ENCODE measurements at places on chromosomes 2 and 18. TPM values are rescaled to one million over a fixed set of nuclear protein-coding genes. Genes with fewer than 3 reads are reported as not detected.

LIMS4 gene
- total RNA-seq, result 0.51 TPM

TMEM178A gene
- total RNA-seq, result not detected

DNA sequence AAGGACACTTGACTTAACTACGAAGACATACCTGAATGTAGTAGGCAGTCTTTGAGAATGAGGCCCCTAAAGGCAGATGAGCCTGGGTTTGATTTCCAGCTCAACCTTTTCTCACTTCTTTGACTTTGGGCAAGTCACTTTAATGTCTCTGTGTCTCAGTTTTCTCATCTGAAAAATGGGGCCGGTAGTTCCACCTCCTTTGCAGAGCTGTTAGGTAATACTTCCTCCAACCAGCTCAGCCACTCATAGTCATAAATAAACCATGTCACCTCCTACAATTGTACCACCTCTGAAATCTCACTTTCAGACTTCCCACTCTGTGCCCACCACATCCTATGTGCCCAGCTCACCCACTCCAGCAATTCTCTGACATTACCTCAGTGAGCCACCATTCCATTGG is 10.4 kb downstream of the ARHGAP25 start:
- H3K36me3 ChIP-seq, result no peaks in the 10 kb centered on the region
- no peak for DNase-seq
- H3K27me3 ChIP-seq, result no peaks in the 10 kb centered on the region
- no peaks in the 10 kb centered on the region for H3K4me1 ChIP-seq
- no peak overlapping the region for H3K4me3 ChIP-seq
- H3K27ac ChIP-seq, result no peak overlapping the region

- no peaks in the 10 kb centered on the region for H3K27me3 ChIP-seq
- no peaks in the 10 kb centered on the region for H3K4me1 ChIP-seq
- no peak overlapping the region for H3K27ac ChIP-seq
- DNase-seq, result no peak
Observed at GRCh38 chr2:144140891-144141290, 379.0 kb downstream of the ZEB2 start.

DNA sequence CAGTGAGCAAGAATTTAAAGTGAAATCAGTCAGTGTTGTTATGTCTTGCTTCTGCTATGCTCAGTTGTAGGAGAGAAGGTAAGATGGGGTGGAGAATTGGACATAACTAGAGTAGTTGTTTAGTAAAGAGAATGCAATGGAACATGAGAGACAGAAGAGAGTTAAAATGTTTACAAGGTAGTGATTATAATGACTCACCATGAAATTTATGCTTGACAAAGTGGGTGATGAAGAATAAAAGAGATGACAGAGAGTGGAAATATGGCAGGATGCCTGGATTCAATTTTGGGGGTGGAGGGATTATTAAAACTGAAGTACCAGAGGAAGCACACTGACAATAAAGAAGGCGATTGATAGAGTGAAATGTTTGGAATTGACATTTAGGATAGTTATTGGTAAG is 10.6 kb downstream of the SCG2 start:
- H3K4me1 ChIP-seq, result no peaks in the 10 kb centered on the region
- DNase-seq, result no peak
- H3K36me3 ChIP-seq, result no peaks in the 10 kb centered on the region
- no peak overlapping the region for H3K4me3 ChIP-seq
- H3K27ac ChIP-seq, result no peak overlapping the region

DNA sequence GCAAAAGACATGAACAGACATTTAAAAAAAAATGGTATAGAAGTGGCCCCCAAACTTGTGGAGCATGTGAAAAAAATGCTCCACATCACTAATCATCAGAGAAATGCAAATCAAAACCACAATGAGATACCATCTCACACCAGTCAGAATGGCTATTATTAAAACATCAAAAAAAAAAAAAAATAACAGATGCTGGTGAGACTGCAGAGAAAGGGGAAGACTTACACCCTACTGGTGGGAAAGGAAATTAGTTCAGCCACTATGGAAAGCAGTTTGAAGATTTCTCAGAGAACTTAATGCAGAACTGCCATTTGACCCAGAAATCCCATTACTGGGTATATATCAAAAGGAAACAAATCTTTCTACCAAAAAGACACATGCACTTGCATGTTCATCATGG is 164.8 kb downstream of the RIT2 start:
- no peaks in the 10 kb centered on the region for H3K4me1 ChIP-seq
- H3K36me3 ChIP-seq, result no peaks in the 10 kb centered on the region
- H3K27me3 ChIP-seq, result no peaks in the 10 kb centered on the region
- DNase-seq, result no peak
- H3K27ac ChIP-seq, result no peak overlapping the region

REG3A gene
- not detected for total RNA-seq

- no peaks in the 10 kb centered on the region for H3K36me3 ChIP-seq
- H3K27me3 ChIP-seq, result no peaks in the 10 kb centered on the region
- no peak overlapping the region for H3K27ac ChIP-seq
Observed at GRCh38 chr2:84278386-84278785, 180.7 kb downstream of the SUCLG1 start.

C2orf74 gene
- total RNA-seq, result 7.7 TPM

GRCh38 chr18:4789506-4789905 is 334.4 kb upstream of the DLGAP1 start:
- H3K4me1 ChIP-seq, result no peaks in the 10 kb centered on the region
- H3K27me3 ChIP-seq, result no peaks in the 10 kb centered on the region
- no peaks in the 10 kb centered on the region for H3K36me3 ChIP-seq
- H3K4me3 ChIP-seq, result no peak overlapping the region
- DNase-seq, result no peak

COLEC12 gene
- total RNA-seq, result 0.03 TPM

DNA sequence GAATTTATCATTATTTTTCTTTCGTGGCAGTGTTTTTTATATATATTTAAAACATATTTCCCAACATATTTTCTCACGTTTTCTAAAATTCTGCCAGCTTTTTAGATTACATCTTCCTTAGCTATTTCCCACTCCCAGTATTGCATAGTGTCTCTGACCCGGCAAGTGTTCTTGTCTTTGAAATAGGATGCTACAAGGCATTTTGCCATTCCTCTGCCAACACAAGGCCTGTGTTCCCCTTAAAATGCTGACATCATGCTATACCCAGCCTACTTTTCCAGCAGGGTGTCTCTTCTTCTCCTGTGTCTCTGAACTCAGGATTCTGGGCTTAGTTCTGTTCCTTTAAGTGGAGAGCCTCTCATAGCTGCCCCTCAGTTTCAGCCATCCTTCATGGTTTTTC is 115.2 kb downstream of the DIS3L2 start:
- no peak overlapping the region for H3K4me3 ChIP-seq
- H3K27me3 ChIP-seq, result no peaks in the 10 kb centered on the region
- no peak overlapping the region for H3K27ac ChIP-seq
